ENCODE measurements at places on chromosomes 12 and 14. TPM values are rescaled to one million over a fixed set of nuclear protein-coding genes. Genes with fewer than 3 reads are reported as not detected.

SERPINA9 gene
- total RNA-seq = not detected

AICDA gene
- 0.26 TPM for total RNA-seq

GPX2 gene
- total RNA-seq = 21.0 TPM

MIPOL1 gene
- 48.4 TPM for total RNA-seq

PTPRB gene
- total RNA-seq = 42.2 TPM

LRRC43 gene
- not detected for total RNA-seq

HOTAIR gene
- 1.1 TPM for total RNA-seq

RERG gene
- total RNA-seq = 38.4 TPM

STYK1 gene
- 5.0 TPM for total RNA-seq

GUCY2C gene
- total RNA-seq = not detected

PPFIBP1 gene
- 119 TPM for total RNA-seq

ACOT4 gene
- total RNA-seq = 1.6 TPM

SIX1 gene
- 6.2 TPM for total RNA-seq

OR4Q3 gene
- not detected for total RNA-seq

OAS1 gene
- total RNA-seq = 28.9 TPM

SDR9C7 gene
- total RNA-seq = not detected

LMO3 gene
- total RNA-seq = 57.0 TPM

MYH6 gene
- total RNA-seq = 0.26 TPM

SLC17A8 gene
- 0.95 TPM for total RNA-seq

PRR4 gene
- total RNA-seq = 4.4 TPM

RTN1 gene
- 13.9 TPM for total RNA-seq

KANSL2 gene
- total RNA-seq = 55.3 TPM

KRT4 gene
- total RNA-seq = 6.3 TPM

C12orf50 gene
- total RNA-seq = 0.26 TPM

CCDC38 gene
- not detected for total RNA-seq

ATP5F1B gene
- 175 TPM for total RNA-seq

B3GNT4 gene
- 0.16 TPM for total RNA-seq

KCNC2 gene
- 0.32 TPM for total RNA-seq

TECPR2 gene
- 12.5 TPM for total RNA-seq

KRT6C gene
- not detected for total RNA-seq

KERA gene
- total RNA-seq = 1.1 TPM

CLIP1 gene
- total RNA-seq = 69.2 TPM

P2RX2 gene
- not detected for total RNA-seq

KRT83 gene
- not detected for total RNA-seq

EEF1AKMT3 gene
- 11.9 TPM for total RNA-seq

TTC9 gene
- total RNA-seq = 1.7 TPM

GPR162 gene
- 6.4 TPM for total RNA-seq

TMTC2 gene
- total RNA-seq = 95.3 TPM

KRT77 gene
- not detected for total RNA-seq

CSRP2 gene
- 93.4 TPM for total RNA-seq

CNTN1 gene
- 63.4 TPM for total RNA-seq

TAS2R7 gene
- not detected for total RNA-seq

HDAC7 gene
- total RNA-seq = 26.8 TPM

OAS2 gene
- 14.0 TPM for total RNA-seq

SERPINA4 gene
- not detected for total RNA-seq

DBX2 gene
- total RNA-seq = 0.26 TPM

SLC25A47 gene
- total RNA-seq = not detected

PPP1R3E gene
- 8.6 TPM for total RNA-seq

ACTR10 gene
- total RNA-seq = 79.5 TPM

ADAM21 gene
- not detected for total RNA-seq

PIWIL1 gene
- total RNA-seq = 0.21 TPM

STAT6 gene
- 60.5 TPM for total RNA-seq

ATG101 gene
- 20.4 TPM for total RNA-seq
